Karpas-422 (cell line): ENCODE measurements at places on chromosomes 13 and 19.

GRCh38 chr13:64446372-64446771 is 2783.8 kb downstream of the PCDH9 start:
- DNase-seq = peak; percentile 69

- DNase-seq = no peak
Observed at GRCh38 chr19:58492265-58492664, 16.1 kb downstream of the ZNF446 start.

DNA sequence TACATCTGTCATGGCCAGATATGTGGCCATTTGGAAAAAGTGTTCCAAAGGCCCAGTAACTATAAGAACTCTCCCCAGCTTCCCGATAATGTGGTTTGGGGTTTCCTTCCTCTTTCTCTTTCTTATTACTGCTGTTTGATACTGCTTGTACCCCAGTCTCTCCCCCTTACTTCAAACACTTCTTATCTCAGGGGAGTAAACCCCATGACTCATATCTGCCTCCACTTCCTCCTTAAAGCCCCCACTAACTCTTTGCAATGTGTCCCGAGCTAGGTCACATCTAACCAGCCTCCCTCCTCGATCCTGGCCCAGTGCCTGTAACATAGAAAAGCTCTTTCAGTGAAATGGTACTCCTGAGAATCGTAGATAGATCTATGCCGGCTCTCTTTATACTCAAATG is 82.4 kb upstream of the STARD13 start:
- DNase-seq = no peak

GRCh38 chr13:110418944-110419343 is 111.9 kb downstream of the COL4A2 start:
- DNase-seq = no peak

GRCh38 chr19:39449116-39449797 is 3.9 kb downstream of the SUPT5H start:
- no peak for DNase-seq

DNA sequence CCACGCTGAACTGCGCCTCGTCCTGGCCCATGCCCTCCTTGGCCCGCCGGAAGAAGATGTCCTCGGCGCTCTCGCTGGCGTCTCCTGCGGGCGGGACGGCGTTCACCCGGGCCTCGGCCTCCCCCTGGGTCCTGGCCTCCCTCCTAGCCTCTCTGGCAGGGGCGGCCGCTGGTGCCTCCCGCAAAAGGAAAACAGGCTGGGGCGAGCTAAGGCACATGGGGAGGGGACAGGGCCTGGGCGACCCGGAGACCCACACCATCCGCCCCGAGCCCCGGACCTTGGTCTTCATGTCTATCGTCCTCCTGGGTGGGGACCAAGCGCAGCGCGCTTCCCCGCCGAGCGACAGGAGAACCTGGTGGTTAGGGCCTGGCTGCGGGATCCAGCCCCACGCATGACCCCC is 5.7 kb upstream of the TBXA2R start:
- no peak for DNase-seq

DNA sequence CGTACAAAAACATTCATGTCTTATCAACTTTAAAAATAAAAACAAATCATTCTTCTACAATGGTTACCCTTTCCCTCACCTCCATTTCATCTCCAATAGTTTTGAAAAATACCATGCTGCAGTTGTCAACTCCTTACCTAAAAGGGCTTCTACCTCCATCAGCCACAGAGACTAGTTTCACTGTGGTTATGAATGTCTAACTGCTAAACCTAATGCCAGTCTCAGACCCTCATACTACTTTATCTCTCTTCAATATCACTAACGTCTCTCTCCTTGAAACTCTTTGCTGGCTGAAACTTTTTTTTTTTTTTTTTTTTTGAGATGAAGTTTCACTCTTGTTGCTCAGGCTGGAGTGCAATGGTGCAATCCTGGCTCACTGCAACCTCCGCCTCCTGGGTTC is 27.1 kb downstream of the LNX2 start:
- no peak for DNase-seq

- DNase-seq = no peak
Observed at GRCh38 chr19:11202488-11203193, 5.3 kb upstream of the KANK2 start.
